Stimulated activated CD4-positive, alpha-beta T cell treated with anti-CD3 and anti-CD28 coated beads, Interleukin-2, amount 100 ng/mL, for 48 hours (primary cell): ENCODE measurements at places on chromosomes 1 and 21.
A peak's percentile ranks its signal among the peaks of the same experiment; 100 is the strongest.

DNA sequence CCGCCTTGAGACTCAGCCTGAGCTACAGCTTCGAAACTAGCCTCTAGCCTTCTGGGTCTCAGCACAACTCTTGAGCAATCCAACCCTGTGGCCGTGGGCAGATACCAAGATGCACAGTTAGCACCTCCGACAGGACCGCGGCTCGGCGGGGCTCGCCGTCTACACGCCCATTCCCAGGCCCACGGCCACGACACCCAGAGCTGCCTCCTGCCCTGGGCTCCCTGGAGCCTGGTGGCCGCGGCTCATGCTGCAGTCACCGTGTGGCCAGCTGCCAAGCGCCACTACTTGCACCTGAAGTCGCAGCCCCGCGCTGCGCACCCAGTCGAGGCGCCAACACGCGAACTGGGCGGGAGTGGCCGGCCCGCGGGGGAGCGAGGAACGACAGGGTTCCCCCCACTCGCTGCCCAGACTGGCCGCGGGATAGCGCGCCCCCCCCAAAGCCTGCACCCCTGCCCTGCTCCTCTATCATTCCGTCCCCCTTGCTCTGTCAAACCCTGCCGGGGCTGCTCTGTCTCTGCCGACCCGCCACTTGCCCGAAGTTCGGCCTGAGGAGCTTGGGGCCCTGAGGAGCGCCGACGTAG, 729 bp upstream of the CDCA8 start:
- peak; percentile 15 for DNase-seq

GRCh38 chr1:73106931-73107330, 824.6 kb upstream of the NEGR1 start:
- DNase-seq, result no peak

DNA sequence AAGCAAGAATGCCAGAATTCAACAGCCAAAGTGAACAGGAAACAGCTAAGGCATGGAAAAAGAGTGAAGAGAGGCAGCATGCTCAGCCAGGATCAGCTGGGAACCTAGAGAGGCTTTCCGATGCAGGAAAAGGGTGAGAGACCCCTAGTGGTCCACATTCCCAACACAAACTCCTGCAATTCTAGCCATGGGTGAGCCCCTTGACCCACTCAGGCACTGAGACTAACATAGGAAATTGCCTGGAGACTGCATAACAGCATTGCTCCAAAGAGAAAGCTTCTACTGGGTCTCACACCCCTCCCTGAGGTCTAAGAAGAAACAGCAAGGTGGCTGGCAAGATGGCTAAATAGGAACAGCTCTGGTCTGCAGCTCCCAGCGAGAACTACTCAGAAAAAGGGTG, 123.2 kb downstream of the LHX8 start:
- no peak for DNase-seq

DNA sequence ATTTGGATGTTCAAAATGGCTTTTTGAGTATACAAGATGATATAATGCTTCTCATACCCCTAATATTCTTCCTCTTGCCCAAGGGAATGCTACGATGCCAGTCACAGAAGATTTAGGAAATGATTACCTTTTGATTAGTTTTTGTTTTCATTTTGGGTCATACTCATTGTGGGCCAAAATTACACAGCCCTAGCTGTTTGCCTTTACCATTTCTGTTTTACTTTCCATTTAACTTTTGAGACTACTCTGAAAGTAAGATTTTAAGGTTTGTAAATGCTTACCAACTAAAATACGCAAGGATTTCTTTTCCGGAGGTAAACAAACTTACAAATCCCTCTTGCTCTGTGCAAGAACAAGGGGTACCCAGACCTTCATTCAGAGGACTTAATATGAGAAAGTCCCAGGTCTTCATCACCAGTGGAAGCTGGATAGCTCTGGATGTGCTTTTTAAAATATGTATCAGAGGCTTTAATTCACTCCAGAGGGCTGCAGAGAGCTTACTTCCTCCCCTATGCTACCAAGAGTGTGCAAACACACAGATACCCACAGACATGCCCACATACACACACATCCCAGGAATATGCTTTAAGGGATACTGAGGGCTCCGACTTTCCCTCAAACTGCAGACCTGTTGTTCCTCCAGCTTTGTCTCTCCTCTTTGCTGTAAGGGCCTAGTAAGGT, 631.4 kb downstream of the SMYD3 start:
- no peak for DNase-seq

DNA sequence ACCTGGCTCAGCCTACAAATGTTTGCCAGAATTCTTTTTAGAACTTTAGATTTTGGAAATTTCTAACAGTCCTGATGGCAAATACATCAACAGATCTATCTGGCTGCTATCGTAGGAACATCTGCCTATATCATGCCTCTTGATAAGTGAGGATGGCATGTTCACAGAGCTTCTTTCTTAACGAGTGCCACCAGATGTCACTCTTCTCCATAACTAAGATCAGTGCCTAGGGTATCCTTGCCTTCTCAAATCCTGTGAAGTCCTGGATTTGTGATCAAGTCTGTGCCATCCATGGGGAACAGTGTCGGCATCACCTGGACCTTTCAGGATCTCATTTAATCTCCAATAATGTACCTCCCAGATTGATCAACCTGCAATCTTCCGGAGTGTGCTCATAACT, 36.5 kb upstream of the CD5L start:
- DNase-seq, result no peak

DNA sequence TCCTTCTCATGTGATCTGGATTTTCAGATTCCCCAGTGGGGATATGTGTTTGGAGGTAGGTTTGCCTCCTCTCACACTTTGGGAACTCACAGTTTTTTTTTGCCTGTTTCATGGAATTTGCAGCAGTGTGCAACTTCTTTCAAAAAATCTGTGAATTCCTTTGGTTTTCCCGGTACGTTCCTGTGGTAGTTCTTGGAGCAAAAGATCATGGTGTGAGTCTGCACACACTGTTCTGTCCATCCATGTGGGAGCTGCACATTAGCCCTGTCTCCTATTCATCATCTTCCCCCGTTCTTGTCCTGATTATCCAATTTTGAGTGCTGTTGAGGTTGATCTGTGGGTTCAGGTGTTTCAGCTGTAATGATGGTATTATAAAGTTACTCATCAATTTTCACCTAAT, 30.3 kb upstream of the TACSTD2 start:
- no peak for DNase-seq

DNA sequence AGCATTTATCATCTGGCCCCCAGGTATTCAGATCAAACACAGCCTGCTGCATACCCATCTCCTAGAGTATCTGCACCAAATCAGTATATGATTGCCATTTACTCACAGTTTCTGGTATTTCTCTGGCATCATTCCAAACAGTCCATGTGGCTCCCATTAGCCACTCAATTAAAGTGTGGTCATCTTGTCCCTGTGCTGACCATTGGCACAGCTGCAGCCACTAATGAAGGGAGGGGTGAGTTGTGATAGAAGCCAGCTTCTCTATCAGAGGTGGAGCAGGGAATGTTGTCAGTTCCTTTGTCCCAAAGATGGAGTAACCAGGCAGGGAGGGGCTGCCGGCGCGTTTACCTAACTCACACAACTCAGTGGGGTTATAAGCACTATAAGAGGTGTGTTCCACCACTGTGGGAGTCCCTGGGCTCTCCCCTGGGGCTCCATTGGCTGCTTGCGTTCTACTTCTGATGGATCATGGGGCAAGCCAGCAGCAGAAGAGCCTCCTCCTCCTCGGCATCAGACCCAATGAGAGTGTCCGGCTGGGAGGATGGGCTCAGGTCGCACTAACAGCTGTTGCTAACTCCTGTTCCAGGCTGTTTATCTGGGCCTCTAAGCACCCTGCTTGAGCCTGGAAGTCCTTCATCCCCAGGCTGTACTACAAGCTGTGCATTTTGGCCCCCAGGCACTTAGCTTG, 108.6 kb downstream of the GDAP2 start:
- no peak for DNase-seq

- no peak for DNase-seq
These were observed 125.4 kb downstream of the EDEM3 start for GRCh38 chr1:184629266-184629665.

GRCh38 chr1:22471078-22471477, 19.4 kb downstream of the ZBTB40 start:
- DNase-seq, result no peak

- DNase-seq, result no peak
These were observed 370.6 kb upstream of the NCAM2 start for GRCh38 chr21:20627594-20627993.

- DNase-seq, result no peak
These were observed 89.9 kb downstream of the SGIP1 start for GRCh38 chr1:66623812-66624211.

DNA sequence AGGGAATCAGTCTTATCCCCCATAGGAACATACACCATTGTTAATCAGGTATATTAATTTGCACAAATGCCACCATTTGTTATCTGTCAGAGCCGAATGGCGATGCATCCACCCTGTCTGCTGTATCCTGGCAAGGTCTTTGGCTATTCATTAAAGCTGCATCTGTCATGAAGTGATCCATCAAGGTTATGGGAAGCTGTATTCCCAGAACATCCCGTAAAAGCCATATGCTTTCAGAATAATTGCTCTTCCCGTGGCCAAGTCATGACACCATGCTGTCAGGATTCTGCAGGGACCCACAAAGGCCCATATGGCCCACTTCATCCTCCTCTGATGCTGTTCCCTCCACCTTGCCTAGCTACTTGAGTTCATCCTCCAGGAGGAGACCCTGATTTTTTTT, 103.9 kb downstream of the RAVER2 start:
- no peak for DNase-seq

- DNase-seq, result no peak
These were observed 91.6 kb downstream of the SCCPDH start for GRCh38 chr1:246815693-246816270.

GRCh38 chr1:204368996-204369726, 9.4 kb upstream of the PLEKHA6 start:
- DNase-seq, result no peak

- no peak for DNase-seq
These were observed 444.4 kb downstream of the LTN1 start for GRCh38 chr21:28548291-28548690.

- no peak for DNase-seq
These were observed 33.4 kb downstream of the VTCN1 start for GRCh38 chr1:117177376-117177775.

GRCh38 chr1:20732071-20732587, 374 bp downstream of the SH2D5 start:
- DNase-seq, result peak; percentile 44

- no peak for DNase-seq
These were observed 70.0 kb upstream of the TENT5C start for GRCh38 chr1:117535821-117536220.

DNA sequence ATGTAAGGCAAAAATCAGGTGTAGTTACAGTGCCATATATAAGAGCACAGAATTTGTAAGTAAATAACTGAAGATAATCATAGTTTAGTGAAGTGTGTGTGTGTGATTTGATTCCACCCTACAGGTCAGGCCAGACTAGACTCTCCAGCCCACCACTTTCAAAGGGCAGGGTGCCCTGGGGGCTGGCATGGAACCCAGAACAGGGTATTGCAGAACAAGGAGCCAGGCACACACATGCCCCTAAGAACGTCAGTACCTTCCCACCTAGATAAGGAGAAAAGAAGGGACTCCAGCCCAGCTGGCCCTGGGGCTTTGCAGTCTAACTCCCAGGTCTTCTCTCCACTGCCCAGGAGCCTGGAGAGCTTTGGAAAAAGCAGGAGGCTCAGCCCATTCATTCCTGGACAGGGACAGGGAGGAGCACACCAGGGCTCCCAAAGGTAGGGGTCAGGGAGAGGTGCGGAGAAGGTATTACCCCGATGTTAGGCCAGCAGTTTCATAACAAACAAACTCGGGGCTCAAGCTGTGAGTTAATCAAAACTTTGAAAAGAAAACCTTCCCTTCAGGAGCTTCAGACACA, 149.7 kb upstream of the VANGL1 start:
- DNase-seq, result no peak

- DNase-seq, result no peak
These were observed 41.6 kb upstream of the MTR start for GRCh38 chr1:236753516-236753915.
